GM23248 (cell line): ENCODE measurements at places on chromosomes 6 and 20.

DNA sequence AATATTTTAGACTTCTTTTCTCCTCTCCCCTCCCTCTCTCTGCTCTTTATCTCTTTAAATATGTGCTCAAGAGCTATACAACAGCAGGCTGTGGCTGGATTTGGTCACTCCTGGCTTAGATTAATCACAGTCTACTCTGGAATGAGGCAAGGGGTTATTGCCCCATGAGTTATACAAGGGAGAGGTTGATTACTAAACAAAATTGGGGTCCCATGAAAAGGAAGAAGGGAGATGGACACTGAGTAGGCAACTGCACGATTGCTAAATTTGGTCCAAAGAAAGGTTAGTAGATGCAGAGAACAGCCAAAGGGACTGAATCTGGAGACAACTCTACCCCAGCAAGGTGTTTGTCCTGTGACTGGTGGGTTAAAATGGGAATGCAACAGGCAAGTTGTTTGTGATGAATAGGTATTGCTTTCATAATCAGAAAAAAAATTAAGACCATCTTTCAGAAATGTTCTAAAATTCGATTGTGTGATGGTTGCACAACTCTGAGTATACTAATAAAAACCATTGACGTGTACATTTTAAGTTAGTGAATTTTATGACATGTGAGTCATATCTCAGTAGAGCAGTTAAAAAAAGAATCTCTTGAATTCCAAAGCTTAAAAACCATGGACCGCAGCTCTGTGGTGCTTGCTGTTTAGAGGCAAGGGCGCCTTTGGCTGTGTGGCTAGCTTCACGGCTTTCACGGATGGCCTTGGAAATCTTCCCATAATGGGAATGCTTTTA is 57.1 kb downstream of the KIZ start:
- peak; percentile 94 for DNase-seq

DNA sequence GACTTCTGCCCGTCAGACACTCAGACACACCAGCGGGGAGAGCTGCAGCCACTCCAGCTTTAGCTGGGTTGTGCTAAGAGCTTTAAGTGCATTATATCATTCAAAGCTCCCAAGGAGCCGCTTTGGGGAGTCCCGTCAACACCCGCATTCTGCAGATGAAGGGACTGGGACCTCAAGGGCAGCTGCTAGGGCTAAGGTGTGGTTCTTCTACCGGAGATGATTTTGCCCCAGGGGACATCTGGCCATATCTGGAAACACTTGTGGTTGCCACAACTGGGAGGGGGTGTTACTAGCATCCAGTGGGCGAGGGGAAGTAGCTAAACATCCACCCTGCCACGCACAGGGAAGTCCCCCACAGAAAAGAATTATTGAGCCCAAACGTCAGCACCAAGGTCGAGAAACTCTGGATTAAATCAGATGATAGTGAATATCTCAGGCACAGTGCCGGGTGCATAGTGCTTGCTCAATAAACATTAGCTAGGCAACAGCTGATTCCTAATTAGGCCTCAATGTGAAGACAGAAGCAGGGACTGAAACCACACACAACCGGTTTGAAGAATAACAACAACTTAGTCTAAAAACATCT is 29.6 kb downstream of the PMEPA1 start:
- no peak for DNase-seq

GRCh38 chr20:57663681-57664451 is 43.6 kb upstream of the ZBP1 start:
- no peak for DNase-seq

- DNase-seq, result no peak
These were observed 76.5 kb downstream of the STMND1 start for GRCh38 chr6:17178326-17178725.

GRCh38 chr6:169648617-169649016 is 53.2 kb downstream of the WDR27 start:
- DNase-seq, result no peak

GRCh38 chr20:62427172-62428001 is at the start of gene RBBP8NL:
TSS of gene RBBP8NL (minus strand) at chr20:62427539. CDS start at chr20:62419647, 7,892 bp downstream.
- DNase-seq, result no peak

- no peak for DNase-seq
These were observed 379.9 kb downstream of the C6orf118 start for GRCh38 chr6:164929408-164929977.
